ENCODE measurements at places on chromosomes 2 and 18.

DNA sequence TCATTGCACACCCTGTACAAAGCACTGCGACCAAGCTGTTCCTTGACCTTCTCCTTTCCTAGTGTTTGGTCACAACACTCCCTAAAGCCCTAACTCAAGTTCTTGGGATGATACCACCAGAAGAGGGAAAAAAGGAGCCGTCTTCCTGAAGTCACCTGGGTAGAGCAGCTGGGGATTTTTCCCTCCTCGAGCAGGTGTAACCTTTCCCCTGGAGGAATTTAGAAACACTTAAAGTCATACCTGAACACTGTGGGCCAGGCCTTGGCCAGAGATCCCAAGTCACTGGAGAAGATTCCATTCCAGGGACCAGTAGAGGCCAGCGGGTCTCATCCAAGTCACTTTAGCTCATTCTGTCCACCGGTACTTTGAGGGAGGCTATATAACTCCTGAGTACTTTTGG is 13.2 kb downstream of the EPAS1 start:
- DNase-seq: no peak

DNA sequence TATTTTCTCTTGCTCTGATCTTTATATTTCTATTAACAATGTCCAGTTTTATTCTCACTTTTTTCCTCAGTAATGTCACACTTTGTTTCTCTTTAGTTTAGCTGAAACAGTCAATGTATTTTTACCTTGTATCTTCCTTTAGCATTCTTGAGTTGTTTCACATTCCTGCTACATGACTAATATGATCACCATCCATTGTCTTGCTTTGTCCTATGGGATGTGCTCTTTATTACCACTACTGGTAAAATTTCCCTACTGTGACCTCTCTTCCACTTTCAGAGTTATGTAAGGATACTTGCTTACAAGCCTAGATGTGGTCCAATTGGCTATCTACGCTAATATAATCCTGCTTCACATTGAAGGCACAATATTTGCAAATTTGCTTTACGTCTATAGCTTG is 457.9 kb downstream of the PIK3C3 start:
- no peak for DNase-seq

GRCh38 chr2:64063454-64063853 is 44.2 kb upstream of the VPS54 start:
- no peak for DNase-seq

DNA sequence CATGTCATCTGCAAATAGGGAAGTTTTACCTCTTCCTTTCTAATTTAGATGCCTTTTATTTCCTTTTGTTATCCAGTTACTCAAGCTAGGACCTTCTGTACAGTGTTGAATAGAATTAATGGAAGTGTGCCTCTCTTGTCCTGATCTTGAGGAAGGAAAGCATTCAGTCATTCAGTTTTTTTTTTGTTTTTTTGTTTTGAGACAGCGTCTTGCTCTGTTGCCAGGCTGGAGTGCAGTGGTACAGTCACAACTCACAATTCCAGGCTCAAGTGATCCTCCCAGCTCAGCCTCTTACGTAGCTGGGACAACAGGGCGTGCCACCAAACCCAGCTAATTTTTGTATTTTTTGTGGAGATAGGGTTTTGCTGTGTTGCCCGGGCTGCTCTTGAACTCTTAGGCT is 203.9 kb upstream of the ALPP start:
- no peak for DNase-seq

DNA sequence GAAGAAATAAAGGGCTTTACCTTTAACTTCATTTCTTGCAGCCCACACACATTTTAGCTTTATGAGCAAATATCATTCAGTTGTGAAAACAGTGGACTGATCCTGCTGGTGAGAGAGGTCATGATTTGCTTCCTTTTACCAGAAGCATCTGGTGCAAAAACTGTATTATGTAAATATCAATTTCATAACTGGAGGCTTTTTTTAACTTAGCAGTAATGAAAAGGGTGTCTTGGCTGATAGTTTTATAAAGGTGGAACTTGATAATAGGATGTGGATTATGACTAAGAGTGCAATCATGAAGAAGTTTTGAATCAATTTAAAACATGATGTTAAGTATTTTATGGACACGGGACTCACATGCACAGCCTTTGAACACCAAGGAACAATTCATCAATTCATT is 304.4 kb downstream of the GULP1 start:
- no peak for DNase-seq

- DNase-seq: no peak
These were observed 99.4 kb upstream of the RGPD4 start for GRCh38 chr2:107727318-107727717.

GRCh38 chr2:206389164-206389563 is 54.2 kb upstream of the ADAM23 start:
- DNase-seq: no peak

- no peak for DNase-seq
These were observed 107.9 kb upstream of the GPC1 start for GRCh38 chr2:240327566-240327965.

DNA sequence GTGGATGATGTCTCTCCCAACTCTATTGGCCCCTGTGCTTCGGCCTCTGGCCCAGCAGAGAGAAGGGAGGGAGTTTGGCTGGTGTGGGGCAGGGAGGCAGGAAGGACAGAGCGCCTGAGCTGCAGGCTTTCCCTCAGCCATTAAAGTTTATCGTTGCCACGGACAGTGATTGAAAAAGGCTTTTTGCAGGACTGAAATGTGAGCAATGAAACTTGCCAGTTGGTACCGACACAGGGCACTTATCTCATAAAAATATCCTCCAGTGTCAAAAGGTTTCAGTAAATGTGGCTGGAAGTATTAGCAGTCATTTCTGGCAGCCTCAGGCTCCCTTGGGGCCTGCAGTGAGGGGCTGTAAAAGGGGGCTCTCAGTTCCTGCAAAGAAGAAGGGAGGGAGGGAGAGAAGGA is 169.2 kb downstream of the GLI2 start:
- DNase-seq: no peak

DNA sequence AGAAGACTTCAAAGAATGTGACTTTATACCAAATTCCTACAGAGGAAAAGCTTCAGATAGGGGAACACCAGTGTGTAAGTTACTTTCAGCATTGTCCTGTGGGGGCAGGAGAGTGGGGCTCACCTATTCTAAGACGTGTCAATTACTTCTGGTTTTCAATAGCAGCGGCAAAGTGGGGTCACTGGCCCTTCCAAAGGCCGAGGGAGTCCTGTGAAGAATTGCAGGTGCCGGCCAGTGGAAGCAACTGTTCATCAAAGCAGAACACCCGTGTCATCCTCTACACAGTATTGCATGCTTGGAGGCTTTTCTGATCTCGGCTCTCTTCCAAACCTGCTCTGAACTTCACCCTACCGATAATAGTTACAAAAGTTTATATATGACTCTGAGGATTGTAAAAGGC is 1176.5 kb upstream of the TMEFF2 start:
- no peak for DNase-seq

GRCh38 chr2:43593254-43593653 is 2.6 kb downstream of the THADA start:
- DNase-seq: no peak

DNA sequence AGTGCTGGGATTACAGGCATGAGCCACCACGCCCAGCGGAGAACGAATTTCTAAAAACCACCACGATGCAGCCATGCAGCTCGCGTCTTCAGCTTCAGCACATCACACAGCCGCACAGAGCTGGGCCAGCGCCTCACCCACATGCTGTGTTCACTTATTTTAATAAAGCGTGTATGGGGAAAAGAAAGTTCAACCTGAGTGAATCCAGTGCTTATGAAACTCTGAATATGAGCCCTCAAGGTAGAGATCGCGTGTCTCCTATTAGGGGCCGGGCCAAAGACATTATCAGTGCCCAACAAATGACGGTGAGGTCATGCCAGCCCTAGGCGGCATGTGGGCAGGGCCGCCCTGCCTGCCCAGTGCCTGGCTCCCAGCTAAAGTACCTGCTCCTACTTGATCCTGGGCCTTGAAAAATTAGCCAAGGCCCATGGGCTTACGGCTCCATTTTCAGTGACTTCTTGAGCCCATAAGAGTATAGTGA is 44.3 kb downstream of the SPRED2 start:
- no peak for DNase-seq

DNA sequence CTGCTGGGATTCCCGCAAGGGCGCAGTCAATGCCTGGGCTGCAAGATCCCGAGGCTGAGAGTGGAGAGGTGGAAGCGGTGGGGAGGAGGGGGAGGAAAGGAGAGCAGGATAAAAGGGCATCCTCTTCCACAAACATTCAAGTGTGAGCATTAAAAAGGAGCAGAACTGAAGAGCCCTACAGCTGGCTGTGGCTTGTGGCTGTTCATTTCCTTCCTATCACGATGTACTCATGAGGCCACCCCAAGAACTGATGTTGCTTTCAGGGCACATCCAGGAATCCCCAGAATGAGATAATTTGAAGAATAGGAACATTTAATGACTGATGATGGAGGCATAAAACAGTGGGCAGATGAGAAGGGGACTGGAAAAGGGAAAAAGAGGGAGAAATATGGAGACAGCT is 230.8 kb upstream of the SMIM21 start:
- no peak for DNase-seq

GRCh38 chr2:166436189-166436588 is 57.9 kb downstream of the SCN7A start:
- DNase-seq: no peak

DNA sequence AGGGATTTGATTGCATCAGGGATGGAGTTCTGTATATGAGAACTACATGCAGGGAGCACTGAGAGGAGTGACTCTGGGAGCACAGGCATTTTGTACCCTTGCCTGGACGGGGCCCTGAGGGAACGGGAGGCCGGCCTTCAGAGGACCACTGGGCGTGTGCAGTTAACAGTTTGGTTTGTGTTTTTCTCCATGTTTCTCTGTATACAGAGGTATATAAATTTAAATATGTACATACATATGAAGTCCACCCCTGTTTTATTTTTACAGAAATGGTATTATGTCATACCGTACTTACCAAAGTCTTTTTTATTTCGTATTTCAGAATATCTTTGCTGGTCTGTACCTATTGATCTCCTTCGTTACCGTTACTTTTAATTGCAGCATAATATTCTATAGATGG is 111.3 kb downstream of the PTPRM start:
- DNase-seq: no peak

- DNase-seq: no peak
These were observed 49.4 kb downstream of the BCL11A start for GRCh38 chr2:60504049-60504448.

GRCh38 chr18:48030616-48031480 is 100.4 kb upstream of the SMAD2 start:
- DNase-seq: no peak

GRCh38 chr2:68418855-68419254 is 48.2 kb downstream of the FBXO48 start:
- DNase-seq: no peak

GRCh38 chr18:61833387-61833786 is 59.4 kb downstream of the RNF152 start:
- no peak for DNase-seq

- DNase-seq: no peak
These were observed 633.9 kb upstream of the PKDCC start for GRCh38 chr2:41413813-41414485.

DNA sequence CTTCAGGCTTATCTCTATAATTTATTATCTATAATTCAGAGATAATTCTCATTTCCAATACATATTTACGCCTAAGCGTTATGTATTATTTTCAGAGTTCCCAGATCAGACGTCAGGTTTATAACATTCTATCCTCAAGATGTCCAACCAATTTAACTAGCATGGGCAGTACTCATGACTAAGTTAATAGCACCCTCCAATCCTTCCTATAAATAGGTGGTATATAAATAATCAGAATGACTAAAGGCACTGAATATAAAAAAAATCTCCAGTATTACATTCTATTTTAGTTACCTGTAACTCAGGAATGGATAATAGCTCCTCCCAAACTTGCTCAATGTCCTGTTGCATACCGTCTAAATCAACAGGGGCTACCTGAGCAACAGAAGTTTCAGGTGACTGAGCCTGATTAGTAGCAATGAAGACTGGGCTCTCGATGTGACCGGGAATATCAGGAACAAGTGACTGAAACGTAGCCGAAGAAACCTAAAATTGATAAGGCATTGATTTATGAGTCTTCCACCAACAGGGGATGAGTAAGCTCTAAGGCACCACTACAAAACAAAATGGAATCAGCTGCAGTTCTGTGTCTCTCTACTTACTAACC is 19.6 kb downstream of the HNRNPA3 start:
- no peak for DNase-seq

DNA sequence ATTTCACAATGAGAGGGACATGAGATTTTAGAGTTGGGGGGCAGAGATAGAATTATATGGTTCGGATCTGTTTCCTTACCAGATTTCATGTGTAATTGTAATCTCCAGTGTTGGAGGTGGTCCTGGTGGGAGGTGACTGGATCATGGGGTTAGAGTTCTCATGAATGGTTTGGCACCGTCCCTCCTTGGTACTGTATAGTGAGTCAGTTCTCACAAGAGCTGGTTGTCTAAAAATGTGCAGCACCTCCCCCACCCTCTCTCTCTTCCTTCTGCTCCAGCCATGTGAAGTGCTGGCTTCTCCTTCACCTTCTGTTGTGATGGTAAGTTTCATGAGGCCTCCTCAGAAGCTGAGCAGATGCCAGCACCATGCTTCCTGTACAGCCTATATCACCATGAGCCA is 138.1 kb downstream of the SCG2 start:
- DNase-seq: no peak

DNA sequence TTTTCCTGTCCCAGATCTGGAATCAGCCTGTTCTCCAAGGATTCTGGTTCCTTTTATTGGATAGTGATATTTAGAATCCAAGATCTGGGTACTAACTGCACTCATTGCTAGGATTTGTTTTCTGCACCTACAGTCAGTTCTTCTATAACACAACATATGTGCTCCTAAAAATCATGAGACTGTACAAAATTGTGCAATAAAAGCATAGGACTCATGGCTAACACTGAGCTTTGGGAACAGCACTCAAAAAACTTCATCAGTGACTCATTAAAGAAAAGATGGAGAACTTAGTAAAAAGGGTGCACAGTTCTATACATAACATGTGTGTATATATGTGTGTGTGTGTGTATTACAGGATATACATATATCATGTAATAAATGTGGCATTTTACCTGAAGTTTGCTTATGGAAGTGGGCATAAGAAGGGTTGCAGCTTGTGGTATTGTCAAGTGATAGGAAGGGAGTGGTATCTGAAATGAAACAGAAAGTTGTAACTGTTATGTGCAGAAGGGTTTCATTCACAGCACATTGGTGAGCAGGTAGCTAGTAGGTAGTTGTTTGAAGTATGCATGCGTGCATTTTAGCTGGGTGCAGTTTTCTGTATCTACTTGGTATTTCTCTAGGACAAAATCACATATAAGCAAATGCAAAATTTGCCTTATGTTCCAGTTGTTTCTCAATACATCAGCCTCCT is 5.9 kb upstream of the SCYGR2 start:
- no peak for DNase-seq

DNA sequence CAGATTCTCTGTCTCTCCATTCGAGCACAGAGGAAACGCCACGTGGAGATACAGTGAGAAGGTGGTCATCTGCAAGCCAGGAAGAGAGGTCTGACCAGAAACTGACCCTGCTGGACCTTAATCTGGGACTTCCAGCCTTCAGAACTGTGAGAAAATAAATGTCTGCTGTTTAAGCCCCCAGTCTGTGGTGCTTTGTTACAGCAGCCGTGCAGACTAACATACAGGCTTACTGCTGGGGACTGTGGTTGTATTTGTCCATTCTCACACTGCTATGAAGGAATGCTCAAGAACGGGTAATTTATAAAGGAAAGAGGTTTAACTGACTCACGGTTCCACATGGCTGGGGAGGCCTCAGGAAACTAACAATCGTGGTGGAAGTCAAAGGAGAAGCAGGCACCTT is 432.7 kb downstream of the IRS1 start:
- DNase-seq: no peak

- DNase-seq: no peak
These were observed 123.7 kb downstream of the TNS1 start for GRCh38 chr2:217878915-217879590.

- DNase-seq: peak; percentile 39
These were observed 93.9 kb upstream of the LGALSL start for GRCh38 chr2:64359892-64360657.

Data from activated CD4-positive, alpha-beta T cell treated with anti-CD3 and anti-CD28 coated beads for 4 hours (primary cell).